Mesothelial cell of epicardium (in vitro differentiated cells): ENCODE measurements at places on chromosomes 3 and 15. TPM values are rescaled to one million over a fixed set of nuclear protein-coding genes. Genes with fewer than 3 reads are reported as not detected.

GRCh38 chr3:127383656-127384179 lies 95.9 kb upstream of the PRR20G start:
- DNase-seq = no peak
- H3K27me3 ChIP-seq = peaks cover 50% of the 10 kb centered on the region
- H3K4me1 ChIP-seq = no peaks in the 10 kb centered on the region
- no peak overlapping the region for H3K27ac ChIP-seq
- H3K36me3 ChIP-seq = no peaks in the 10 kb centered on the region

DNA sequence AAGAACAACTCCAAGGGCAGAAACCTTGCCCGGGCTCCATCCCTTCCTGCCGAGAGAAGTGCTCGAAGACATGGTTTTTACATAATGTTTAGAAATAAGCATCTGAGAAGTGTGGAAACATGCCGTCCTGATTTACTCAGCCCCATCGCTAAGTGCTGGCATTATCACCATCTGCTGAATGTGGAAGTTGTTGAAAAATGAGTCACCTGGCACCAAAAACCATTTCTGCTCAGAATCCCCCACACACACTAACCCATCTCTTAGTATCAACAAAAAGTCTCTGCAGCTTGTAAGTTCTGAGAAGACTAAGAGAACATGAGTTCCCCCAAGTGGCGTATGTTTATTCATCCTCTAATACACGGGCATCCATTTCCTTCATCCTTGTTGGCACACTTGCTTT lies 51.0 kb upstream of the ARL8B start:
- no peak overlapping the region for H3K4me3 ChIP-seq
- H3K27ac ChIP-seq = no peak overlapping the region
- H3K36me3 ChIP-seq = no peaks in the 10 kb centered on the region
- no peak for DNase-seq

Gene ACP3
- 25.5 to 28.0 TPM (median 27.8 TPM) in 3 replicates for total RNA-seq

Gene GRAMD2A
- total RNA-seq = 2.0 to 3.5 TPM (median 2.6 TPM) in 3 replicates

GRCh38 chr3:126442094-126442855 lies 33.4 kb downstream of the ZXDC start:
- DNase-seq = no peak
- no peak overlapping the region for H3K27ac ChIP-seq
- H3K4me3 ChIP-seq = no peak overlapping the region
- peaks cover 7% of the 10 kb centered on the region for H3K36me3 ChIP-seq
- no peaks in the 10 kb centered on the region for H3K4me1 ChIP-seq

Gene CHAC1
- 2.7 to 3.2 TPM (median 3.1 TPM) in 3 replicates for total RNA-seq

- H3K36me3 ChIP-seq = no peaks in the 10 kb centered on the region
- no peak for DNase-seq
- peaks cover 19% of the 10 kb centered on the region for H3K4me1 ChIP-seq
- no peak overlapping the region for H3K4me3 ChIP-seq
- H3K27ac ChIP-seq = no peak overlapping the region
These were observed 239.4 kb upstream of the LRIG1 start for GRCh38 chr3:66740260-66740659.

- H3K27me3 ChIP-seq = no peaks in the 10 kb centered on the region
- peaks cover 15% of the 10 kb centered on the region for H3K36me3 ChIP-seq
- H3K4me1 ChIP-seq = no peaks in the 10 kb centered on the region
- H3K4me3 ChIP-seq = no peak overlapping the region
- no peak for DNase-seq
- no peak overlapping the region for H3K27ac ChIP-seq
These were observed 31.2 kb downstream of the SLC25A36 start for GRCh38 chr3:140972833-140973232.

DNA sequence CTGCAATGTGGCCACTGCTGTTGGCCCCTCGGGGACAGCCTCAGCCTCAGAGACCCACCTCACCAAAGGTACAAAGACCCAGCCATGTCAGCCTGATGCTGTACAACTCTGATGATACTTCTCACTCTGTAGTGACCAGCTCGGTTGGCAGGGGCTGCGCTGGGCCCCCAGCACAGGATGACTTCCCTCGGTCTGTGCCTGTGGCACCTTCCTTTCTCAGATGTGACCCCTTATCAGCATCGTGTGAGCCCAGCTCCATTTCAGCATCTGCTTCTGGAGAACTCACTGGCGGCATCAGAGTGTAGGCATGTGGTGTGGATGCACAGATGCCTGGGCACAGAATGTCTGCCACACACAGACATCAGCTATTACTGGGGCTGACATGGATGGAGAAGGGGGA lies 25.1 kb upstream of the CTXND1 start:
- peaks cover 40% of the 10 kb centered on the region for H3K27me3 ChIP-seq
- H3K36me3 ChIP-seq = no peaks in the 10 kb centered on the region
- no peak overlapping the region for H3K27ac ChIP-seq
- H3K4me3 ChIP-seq = no peak overlapping the region
- DNase-seq = no peak
- no peaks in the 10 kb centered on the region for H3K4me1 ChIP-seq

- H3K36me3 ChIP-seq = peaks cover 30% of the 10 kb centered on the region
- H3K4me1 ChIP-seq = no peaks in the 10 kb centered on the region
- DNase-seq = no peak
- no peak overlapping the region for H3K4me3 ChIP-seq
- H3K27ac ChIP-seq = no peak overlapping the region
- H3K27me3 ChIP-seq = no peaks in the 10 kb centered on the region
These were observed 12.9 kb downstream of the EDC3 start for GRCh38 chr15:74682954-74683353.

DNA sequence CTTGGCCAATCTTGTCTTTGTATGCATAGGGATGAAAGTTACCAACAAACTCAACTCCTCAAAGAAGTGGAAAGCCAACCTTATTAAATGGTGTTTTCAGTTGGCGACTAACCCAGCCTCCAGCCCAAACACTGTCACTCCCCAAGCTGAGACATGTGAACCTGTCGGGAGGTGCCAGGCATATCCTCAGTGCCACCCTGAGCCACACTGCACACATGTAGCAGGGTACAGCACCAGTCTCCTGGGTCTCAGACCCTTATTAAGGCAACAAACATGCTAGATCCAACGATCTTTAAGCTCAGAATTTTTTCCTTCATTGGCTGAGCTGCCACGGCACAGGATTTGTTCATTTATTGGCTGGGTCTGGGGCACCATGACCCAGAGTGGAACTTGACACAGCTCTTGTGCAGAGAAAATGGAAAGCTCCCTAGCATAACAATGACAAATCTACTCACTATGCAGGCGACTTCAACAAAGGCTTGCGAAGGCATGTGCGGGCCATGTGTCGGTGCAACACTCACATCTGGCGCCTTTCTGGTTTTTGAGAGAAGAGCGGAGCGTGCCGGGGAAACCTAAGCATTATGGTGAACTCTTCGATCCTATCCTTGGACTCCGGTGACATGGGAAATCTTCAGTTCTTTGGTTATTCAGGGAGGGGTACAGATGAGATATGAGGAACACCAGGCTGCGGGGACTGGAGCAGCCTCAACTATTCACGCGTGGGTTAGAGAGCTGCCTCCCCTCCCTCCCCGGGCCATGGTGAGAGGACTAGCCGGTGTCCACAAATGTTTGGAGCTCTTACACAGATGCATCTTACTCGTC lies 190.1 kb downstream of the FAM43A start:
- H3K27me3 ChIP-seq = peaks cover 2% of the 10 kb centered on the region
- H3K36me3 ChIP-seq = no peaks in the 10 kb centered on the region
- DNase-seq = no peak
- no peak overlapping the region for H3K4me3 ChIP-seq
- no peak overlapping the region for H3K27ac ChIP-seq

Gene PLAAT1
- total RNA-seq = 1.7 to 2.7 TPM (median 2.1 TPM) in 3 replicates

DNA sequence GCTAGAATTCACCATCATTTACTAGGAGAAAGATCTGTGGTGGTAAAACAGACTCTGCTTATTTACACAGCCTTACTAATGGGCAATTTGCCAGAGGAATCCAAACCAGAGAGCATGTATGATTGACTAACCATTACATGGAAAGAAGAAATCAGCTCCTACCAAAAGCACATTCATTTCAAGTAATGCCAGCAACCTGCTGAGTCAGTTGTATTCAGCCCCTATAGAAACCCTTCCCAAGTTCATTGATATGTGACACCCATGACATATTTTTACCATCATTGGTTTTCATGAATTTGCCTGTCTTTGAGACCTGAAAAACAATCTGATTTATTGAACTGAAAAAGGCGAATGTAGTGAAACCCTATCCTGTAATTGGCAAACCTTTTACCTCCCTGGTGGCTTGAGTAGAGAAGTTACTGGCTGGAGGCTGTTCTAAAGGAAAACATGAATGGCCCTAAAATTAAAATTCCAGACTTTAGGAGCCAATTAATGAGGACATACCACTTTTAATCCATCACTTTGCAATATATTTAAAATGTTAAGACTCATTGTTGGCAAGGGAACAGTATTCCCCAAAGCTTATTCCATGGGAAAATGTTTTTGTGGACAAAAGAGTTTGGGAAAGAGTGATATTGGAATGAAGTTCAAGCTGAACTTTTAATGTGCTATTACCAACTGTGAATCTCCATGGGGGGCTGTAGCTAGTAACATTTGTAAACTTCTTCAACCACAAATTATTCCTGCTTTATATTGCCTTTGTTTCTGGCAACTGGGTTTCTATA lies 542.9 kb downstream of the FHIT start:
- no peak for DNase-seq
- no peak overlapping the region for H3K27ac ChIP-seq
- peaks cover 14% of the 10 kb centered on the region for H3K4me1 ChIP-seq
- H3K27me3 ChIP-seq = peaks cover 2% of the 10 kb centered on the region
- peaks cover 3% of the 10 kb centered on the region for H3K36me3 ChIP-seq

DNA sequence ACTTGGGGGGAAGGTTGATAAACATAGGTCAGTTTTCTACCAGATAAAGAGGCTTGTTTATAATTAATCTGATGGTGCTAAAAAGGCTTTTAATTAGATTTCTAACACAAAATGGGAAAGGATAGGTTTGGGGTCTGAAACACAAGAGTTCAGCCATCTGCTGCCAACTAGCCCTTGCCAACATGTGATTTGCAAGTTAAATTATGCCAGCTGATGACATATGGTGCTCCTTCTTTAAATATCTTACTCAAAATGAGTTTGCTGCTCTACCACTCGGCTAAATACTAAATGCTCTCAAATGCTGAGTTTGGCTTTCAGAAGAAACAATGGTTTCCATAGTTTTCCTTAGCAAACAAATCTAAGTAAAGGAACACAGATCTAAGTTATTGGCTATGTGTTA lies 557.8 kb upstream of the CCDC54 start:
- H3K27ac ChIP-seq = no peak overlapping the region
- peaks cover 12% of the 10 kb centered on the region for H3K4me1 ChIP-seq
- no peak overlapping the region for H3K4me3 ChIP-seq
- no peaks in the 10 kb centered on the region for H3K27me3 ChIP-seq

DNA sequence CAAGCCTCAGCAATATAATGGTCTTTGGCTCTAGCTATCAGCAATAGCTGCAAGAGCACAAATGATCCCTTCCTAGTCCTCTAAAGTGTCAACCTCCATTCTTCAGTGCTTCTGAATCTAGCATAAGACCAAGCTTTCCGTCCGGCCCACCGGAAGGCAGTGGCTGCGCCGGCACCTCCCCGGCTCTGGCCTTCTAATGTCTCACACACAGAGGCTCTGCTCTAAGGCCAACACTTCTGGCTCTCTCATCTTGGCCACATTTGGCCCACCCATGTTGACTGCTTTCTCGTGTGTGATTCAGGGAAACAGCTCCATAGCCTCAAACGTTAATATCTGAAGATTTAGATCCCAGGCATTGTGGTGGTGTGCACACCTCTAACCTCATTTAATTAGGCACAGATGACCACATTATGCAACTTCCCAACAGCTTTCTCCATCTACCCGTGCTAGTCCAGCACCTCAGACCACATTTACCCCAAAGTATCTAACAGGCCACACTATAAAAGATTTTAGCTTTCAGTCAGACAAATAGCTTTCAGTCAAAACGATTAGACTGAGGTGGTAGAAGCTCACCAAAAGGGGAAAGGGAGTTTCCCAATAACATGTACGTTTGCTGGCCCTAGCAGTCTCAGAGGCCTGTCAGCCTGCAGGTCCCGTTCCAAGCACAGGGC lies 19.3 kb downstream of the SLC51A start:
- no peak overlapping the region for H3K4me3 ChIP-seq
- H3K36me3 ChIP-seq = peaks cover 24% of the 10 kb centered on the region
- H3K27ac ChIP-seq = no peak overlapping the region
- DNase-seq = no peak
- no peaks in the 10 kb centered on the region for H3K27me3 ChIP-seq

- no peak overlapping the region for H3K4me3 ChIP-seq
- no peak for DNase-seq
- peaks cover 4% of the 10 kb centered on the region for H3K4me1 ChIP-seq
- H3K27ac ChIP-seq = no peak overlapping the region
- no peaks in the 10 kb centered on the region for H3K27me3 ChIP-seq
These were observed 740.3 kb downstream of the OTOL1 start for GRCh38 chr3:162236949-162237348.

- peaks cover 9% of the 10 kb centered on the region for H3K4me1 ChIP-seq
- no peaks in the 10 kb centered on the region for H3K27me3 ChIP-seq
- H3K27ac ChIP-seq = no peak overlapping the region
- no peak for DNase-seq
- no peak overlapping the region for H3K4me3 ChIP-seq
- peaks cover 11% of the 10 kb centered on the region for H3K36me3 ChIP-seq
These were observed 29.5 kb downstream of the ABHD2 start for GRCh38 chr15:89117790-89118189.

DNA sequence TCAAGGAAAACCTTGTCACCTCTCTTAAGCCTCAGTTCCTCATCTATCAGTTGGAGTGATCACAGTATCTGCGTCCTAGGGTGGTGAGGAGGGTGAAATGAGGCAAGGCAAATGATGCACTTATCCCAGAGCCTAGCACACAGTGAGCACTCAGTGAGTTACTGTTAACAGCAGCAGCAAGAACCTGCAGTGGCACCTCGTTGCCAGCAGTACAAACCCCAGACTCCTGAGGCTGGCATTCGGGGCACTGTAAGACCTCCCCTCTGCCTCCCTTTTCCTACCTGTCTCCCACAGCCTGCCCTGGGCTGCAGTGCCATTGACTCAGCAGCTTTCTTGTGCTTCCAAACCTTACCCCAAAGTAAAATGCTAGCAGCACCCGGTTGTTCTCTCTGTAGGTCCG lies 82.9 kb upstream of the EIF1B start:
- no peaks in the 10 kb centered on the region for H3K36me3 ChIP-seq
- H3K4me3 ChIP-seq = no peak overlapping the region
- DNase-seq = no peak
- peaks cover 25% of the 10 kb centered on the region for H3K27me3 ChIP-seq
- H3K27ac ChIP-seq = no peak overlapping the region
- no peaks in the 10 kb centered on the region for H3K4me1 ChIP-seq

Gene C3orf33
- 5.8 to 6.5 TPM (median 6.2 TPM) in 3 replicates for total RNA-seq

GRCh38 chr3:192980632-192981031 lies 63.0 kb upstream of the MB21D2 start:
- no peak for DNase-seq
- H3K4me3 ChIP-seq = no peak overlapping the region
- H3K36me3 ChIP-seq = no peaks in the 10 kb centered on the region
- no peak overlapping the region for H3K27ac ChIP-seq
- H3K27me3 ChIP-seq = no peaks in the 10 kb centered on the region
